Amniotic epithelial cell (primary cell): ENCODE measurements at places on chromosomes 4 and X.
A peak's percentile ranks its signal among the peaks of the same experiment; 100 is the strongest.

DNA sequence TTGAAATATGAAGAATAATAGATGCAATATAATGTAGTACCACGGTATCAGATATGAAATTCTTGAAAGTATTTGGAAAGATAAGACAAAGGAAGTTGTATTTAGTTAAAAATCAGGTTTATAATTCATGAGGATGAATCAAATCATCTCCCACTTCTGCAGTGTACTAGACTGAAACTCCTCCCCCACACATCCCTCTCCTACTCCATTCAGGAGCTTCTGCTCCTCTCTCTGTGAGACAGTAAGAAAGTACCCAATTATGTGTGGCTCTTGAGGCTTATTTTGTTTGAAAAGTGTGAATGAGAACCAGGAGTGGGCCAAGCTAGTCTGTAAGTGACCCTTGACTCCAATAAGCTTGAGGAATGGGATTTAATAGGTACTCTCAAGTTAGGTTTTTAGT lies 9.5 kb downstream of the SLAIN2 start:
- no peak for DNase-seq

DNA sequence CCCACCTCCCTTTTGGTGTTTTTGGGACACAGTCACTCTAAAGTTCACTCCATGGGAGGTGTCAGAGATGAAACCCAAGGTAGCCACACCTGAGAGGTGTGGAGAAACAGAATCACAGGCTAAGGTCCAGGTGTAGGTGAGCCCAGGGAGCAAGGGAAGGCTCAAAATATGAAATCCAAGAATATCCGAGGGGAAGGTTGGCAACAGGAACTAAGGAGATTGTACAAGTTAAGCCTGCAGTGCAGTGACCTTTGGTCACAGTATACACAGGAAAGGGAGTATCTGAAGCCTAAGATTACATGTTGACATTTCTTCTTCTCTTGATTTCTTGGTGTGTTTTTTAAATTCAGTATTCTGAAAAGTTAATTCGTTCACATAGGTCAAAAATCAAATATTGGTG lies 46.5 kb downstream of the PHF8 start:
- DNase-seq, result no peak

DNA sequence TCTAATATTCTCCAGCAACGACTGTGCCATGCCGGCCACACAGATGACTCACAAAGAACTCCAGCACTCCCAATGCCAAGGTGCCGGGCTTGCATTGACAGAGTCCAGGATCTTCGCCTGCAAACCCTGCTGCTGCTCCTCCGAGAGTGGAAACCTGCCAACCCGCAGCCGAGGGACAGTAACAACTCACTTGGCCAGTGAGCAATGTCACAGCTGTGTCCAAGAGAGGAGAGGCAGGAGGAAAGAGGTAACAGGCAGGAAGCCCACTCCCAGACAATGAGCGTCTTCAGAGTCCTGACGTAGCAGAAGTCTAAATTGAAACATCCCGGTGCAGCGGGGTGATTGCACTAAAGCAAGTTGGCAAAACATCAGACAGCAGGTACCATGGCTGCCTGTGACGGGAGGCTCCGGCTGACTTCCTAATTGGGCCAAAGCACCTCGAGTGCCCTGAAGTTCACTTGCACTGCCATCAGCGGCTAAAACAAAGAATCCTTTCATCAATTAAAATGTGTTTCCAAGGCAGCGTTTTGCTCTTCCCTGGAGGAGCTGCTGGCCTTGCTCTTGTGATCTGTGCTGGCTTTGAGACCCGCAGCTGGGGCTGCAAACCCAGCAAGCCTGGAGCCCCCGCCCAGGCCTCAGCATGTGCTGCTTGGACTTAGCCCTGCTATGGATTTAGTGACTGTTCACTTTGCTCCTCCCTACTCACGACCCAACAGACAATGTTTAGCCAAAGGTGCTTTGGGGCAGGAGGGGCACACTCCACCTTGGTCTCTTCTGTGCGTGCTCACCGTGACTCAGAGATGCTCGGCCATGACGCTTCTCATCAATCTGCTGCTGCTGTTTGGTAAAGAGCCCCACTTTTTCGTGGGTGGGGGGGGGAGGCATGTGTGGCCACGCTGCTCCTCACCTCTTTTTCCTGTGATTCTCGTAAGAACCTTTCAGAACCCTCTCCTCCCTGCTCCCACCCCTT lies 36.5 kb downstream of the DCTD start:
- peak; percentile 40 for DNase-seq

DNA sequence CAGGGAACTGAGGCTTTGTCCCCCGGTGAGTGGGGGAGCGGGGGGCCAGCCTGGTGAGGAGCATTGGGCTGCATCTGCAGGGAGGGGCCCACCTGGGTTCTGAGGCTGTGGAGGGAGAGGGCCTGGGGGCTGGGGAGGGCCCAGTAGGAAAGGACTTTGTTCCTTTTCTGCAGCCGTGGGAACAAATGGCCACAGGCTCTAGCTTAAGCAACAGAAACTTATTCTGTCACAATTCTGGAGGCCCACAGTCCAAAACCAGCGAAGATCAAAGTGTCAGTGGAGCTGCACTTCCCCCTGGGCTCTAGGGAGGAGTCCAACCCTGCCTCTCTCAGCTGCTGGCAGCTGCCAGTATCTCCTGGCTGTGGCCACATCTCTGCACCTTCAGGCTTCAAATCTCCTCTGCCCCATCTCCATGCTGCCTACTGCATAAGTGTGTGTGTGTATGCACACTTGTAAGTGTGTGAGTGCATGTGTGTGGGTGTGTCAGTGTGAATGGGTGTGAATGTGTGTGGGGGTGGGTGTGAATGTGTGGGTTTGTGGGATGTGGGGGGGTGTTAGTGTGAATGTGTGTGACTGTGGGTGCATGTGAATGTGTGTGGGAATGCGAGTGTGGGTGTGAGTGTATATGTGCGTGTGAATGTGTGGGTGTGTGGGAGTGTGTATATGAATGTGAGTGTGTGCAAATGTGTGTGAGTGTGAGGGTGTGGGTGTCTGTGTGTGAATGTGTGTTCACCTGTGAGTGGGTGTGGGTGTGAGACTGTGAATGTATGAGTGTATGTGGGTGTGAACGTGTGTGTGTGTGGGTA lies 204.5 kb upstream of the PSAPL1 start:
- no peak for DNase-seq

- no peak for DNase-seq
Measured at GRCh38 chr4:81758574-81759264, 287.0 kb upstream of the RASGEF1B start.

DNA sequence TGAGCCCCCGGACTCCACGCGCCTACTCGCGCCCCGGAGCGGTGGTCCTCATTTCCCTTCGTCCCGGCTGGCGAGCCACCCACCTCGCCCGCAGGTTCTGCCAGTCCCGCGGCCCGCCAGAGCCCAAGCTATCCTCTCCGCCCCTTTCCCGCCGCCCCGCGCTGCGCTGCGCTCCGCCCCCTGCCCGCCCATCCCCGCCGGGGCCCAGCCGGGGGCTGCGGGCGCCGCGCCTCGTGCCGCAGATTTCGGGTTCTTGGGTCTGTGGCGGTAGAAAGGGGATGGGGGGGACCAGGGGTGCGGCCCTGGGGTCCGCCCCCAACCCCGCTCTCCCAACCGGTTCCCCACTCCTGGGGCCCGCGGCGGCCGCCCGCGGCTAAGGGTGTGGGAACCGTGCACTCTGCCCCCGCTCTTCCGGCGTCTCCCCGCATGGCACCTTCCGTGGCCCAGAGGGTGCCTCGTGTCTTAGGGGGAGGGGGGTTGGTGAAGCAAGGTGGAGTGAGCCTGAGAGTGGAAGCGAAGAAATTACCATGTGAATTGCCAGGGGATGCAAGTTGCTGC lies 650.8 kb upstream of the DIPK2B start:
- peak; percentile 21 for DNase-seq

- DNase-seq, result peak; percentile 1
Measured at GRCh38 chrX:43880425-43880824, 1.8 kb downstream of the MAOB start.

DNA sequence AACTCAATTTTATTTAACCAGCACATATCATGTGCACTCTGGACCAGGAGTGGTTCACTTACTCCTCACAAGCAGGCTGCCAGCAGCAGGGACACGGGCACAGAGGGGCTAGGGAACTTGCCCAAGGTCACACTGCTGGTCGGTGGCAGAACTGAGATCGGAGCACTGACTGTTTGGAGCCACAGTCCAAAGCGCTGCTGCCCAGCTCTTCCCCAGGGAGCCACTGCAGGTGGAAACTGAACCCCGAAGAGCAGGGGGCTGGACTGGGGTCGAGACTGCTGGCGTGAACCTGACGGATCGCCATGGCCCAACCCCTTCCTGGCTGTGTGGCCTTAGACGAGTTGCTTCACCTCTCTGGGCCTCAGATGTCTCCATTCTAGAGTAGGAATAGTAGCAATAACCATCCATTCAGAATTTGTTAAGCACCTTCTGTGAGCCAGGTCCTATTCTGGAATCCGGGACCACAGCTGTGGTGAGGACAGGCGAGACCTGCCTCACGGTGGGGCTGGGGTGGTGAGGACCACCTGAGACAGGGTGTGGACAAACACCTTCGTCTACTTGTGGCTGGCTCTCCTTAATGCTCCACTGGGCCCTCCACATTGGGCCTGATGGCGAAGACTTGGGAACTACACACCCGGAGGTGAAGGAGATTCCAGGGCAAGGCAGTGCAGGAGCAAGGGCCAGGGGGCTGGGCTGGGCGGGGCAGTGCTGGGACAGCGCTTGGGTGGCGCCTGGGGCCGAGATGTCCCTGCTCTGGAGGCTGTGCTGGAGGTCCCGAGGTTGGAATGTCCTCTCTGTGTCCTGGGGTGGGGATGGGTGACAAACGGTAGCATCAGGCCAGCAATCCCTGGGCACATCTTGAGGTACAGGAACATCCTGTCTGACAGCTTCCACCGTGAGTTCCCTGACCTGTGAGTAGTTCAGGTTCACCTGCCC lies 32.0 kb upstream of the KIAA0232 start:
- no peak for DNase-seq

DNA sequence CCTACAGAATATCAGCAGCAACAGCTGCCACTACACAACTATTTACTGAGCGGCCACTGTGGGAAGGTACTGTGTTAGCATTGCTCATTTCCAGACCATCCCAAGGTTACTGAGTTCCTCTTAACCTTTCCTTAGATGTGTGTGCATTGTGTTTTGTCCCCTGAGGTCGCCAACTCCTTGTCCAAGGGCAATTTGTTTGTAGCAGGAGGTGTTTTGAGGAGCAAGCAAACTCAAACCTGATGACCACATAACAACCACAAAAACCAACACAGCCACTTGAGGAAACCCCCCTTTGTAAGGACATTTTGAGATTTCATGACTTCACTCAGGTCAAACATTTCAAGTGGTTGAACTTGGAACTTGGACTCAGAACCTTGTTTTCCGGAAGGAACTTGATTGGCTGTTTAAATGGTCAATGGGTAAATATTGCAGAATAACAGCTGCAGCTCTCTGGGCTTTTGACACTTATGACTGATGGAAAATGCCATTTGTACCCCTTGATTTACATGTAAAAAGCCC lies 122.3 kb downstream of the MID1IP1 start:
- no peak for DNase-seq

DNA sequence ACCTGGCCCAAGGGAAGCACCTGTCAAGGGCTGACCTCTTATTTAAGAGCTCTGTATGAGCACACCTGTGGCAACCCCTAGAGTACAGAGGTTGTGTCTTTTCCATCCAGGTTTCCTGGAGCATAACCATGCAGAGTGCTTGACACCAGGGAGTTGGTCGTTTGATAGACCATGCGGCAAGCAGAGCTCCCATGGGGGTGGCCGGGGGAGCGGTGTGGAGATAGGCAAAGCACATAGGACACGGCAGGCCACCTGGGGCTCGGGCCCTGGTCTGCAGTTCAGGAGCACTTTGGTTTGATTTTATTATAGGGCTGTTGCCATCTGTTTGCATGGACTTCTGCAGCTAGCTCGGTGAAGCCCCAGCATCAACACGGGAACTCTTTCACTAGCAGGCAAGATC lies 95.0 kb upstream of the MTM1 start:
- no peak for DNase-seq

DNA sequence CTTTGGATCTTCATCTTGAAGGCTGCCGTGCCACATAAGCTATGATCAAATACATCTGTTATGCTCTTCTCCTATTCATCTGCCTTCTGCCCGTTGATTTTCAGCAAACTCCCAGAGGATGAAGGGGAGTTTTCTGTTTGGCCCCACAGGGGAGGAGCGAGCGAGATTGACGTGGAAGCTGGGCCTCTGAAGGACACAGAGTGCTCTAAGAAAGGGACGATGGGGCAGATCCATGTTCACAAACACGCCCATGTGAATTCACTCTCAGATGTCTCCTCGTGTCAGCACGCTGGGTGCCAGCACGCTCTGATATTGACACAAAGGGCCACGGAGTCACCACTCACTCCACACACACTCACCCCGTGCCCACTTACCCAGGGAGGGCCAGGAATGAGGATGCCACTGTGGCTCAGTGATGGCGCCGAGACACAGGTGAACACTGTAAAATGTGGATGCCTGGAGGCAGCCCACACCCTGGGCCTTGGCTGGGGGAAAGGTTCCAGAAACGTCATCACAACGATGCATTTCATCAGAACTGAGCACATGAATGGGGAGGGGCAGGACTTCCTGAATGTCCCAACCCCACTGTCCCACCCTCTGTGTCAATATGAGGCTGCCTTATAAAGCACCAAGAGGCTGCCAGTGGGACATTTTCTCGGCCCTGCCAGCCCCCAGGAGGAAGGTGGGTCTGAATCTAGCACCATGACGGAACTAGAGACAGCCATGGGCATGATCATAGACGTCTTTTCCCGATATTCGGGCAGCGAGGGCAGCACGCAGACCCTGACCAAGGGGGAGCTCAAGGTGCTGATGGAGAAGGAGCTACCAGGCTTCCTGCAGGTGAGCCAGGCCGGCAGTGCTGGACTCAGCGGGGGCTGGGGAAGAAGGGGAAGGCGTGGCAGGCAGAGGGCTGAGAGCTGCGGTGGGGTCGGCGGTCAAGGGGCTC lies at the start of gene S100P:
Gene S100P (plus strand): TSS at position 648 of the 946 bp plus-strand sequence. CDS start 55 bp downstream, at position 703.
- DNase-seq, result no peak

DNA sequence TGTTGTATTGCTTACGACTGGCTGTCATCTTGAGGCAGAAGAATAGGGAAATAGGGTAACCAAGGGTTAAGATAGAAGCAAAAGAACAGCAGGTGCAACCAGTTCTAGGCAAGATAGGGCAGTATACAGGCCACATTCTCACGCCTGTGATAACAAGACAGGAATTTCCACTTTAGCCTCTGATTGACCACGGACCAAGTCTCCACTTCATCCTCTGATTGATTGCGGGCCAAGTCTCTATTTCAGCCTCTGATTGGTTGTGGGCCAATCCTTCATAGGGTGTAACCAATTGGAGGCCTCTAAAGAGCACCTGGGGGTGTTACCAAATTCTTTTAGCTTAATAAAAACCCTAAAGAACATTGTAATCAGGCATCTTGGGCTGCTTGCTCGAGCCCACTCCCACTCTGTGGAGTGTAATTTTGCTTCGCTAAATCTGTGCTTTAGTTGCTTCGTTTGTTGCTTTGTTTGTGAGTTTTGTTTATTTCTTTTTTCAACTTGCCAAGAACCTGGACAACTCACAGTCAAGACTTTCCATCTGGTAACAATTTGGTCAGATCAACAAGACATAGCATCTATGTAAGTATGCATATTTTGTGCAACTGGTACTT lies 8.7 kb upstream of the TBC1D9 start:
- no peak for DNase-seq

DNA sequence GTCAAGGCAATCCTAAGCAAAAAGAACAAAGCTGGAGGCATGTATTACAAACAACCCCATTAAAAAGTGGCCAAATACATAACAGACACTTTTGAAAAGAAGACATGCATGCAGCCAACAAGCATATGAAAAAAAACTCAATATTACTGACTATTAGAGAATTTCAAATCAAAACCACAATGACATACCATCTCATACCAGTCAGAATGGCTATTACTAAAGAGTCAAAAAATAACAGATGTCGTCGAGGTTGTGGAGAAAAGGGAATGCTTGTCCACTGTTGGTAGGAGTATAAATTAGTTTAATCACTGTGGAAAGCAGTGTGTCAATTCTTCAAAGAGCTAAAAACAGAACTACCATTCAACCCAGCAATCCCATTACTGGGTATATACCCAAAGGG lies 604.6 kb upstream of the GRIA3 start:
- DNase-seq, result peak; percentile 9
